Astrocyte (in vitro differentiated cells and primary cell): ENCODE measurements at places on chromosomes 7 and 10. TPM values are rescaled to one million over a fixed set of nuclear protein-coding genes. Genes with fewer than 3 reads are reported as not detected.
A peak's percentile ranks its signal among the peaks of the same experiment; 100 is the strongest.

- peaks cover 37% of the 10 kb centered on the region for H3K27me3 ChIP-seq
- H3K4me3 ChIP-seq, result no peak overlapping the region
- H3K36me3 ChIP-seq, result no peaks in the 10 kb centered on the region
- DNase-seq, result no peak
- H3K4me1 ChIP-seq, result no peaks in the 10 kb centered on the region
- H3K27ac ChIP-seq, result no peak overlapping the region
Observed at GRCh38 chr10:62726638-62727037, 77.9 kb upstream of the ADO start.

- H3K4me1 ChIP-seq, result no peaks in the 10 kb centered on the region
- no peak for DNase-seq
- H3K36me3 ChIP-seq, result no peaks in the 10 kb centered on the region
- no peak overlapping the region for H3K4me3 ChIP-seq
- no peak overlapping the region for H3K27ac ChIP-seq
Observed at GRCh38 chr7:69696686-69697685, 98.7 kb downstream of the AUTS2 start.

DNA sequence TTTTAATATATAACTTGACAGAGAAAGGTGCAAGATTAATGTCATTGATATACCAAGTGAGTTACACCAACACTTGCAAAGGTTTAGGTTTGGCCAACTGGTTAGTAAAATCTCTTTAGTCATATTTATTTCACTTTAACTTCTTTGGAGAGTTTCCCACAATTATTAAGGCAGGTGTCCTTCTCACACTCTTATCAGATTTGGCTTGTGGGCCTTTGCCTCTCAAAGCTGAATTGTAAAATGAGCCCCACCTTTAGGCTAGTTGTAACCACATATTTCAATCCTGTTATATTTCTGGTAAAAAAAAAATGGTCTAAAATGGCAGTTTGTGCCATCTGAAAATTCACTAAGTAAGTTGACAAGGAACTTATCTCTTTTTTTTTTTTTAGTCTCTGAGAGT, 26.6 kb upstream of the FOXP2 start:
- no peaks in the 10 kb centered on the region for H3K4me1 ChIP-seq
- H3K36me3 ChIP-seq, result no peaks in the 10 kb centered on the region
- H3K27me3 ChIP-seq, result no peaks in the 10 kb centered on the region
- no peak overlapping the region for H3K4me3 ChIP-seq
- DNase-seq, result no peak

GRCh38 chr7:143303733-143304132, 12.2 kb upstream of the CLCN1 start:
- no peak for DNase-seq
- H3K4me3 ChIP-seq, result no peak overlapping the region
- H3K27ac ChIP-seq, result no peak overlapping the region
- no peaks in the 10 kb centered on the region for H3K4me1 ChIP-seq
- H3K27me3 ChIP-seq, result no peaks in the 10 kb centered on the region

DNA sequence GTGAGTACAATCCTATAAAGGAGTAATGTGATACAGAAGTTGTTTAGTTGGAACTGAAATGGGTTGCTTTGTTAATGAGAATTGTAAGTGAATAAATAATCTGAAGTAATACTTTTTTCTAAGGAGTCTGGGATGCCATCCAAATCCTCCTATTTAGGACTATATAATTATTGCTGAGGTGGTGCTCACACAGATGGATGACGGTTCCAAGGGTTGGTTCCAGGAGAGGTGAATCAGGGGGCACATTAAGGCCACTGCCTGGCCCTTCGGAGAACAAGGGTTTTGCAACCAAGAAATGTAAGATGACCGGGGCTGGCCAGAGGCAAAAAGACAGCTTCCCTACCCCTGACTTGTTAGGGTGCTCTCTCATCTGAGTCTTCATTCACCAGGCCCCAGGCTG, 352.7 kb downstream of the PHTF2 start:
- peak overlapping the region; percentile 2 for H3K27ac ChIP-seq
- H3K4me3 ChIP-seq, result no peak overlapping the region
- no peaks in the 10 kb centered on the region for H3K27me3 ChIP-seq

DNA sequence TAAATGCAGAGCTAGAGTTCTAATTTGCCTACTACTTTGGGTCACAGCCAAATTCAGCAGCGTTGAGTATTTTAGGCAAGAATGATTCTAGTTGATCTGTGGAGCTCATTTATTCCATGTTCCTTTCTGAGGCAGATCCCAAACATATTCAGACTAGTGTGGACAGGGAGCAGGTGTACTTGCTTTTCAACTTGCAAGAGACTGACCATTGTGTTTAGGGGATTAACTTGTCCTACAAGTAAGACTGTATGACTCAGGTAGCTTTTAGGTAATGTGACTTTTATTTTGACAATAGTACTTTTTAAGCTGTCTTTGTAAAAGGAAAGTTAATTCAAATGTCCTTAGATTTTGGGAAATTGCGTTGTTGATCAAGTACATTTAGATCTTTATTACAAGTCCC, 285.5 kb downstream of the TWIST1 start:
- H3K36me3 ChIP-seq, result no peaks in the 10 kb centered on the region
- DNase-seq, result no peak
- H3K4me3 ChIP-seq, result no peak overlapping the region
- no peaks in the 10 kb centered on the region for H3K27me3 ChIP-seq

DNA sequence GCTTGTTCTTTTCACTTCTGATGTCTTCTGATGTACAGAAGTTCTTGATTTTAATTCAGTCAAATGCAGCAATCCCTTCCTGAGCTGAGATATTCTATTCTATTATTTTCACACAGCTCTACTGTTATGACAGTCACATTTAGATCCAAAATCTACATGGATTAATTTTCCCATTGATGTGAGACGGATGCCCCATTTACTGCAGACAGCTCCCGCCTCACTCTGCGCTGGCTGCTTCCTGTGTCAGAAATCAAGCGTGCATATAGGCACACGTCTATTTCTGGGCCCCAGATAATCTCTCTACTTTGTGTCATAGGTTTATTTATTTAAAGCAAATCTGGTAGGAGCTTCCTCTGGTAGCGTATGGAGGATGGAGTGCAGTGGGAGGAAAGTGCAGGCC, 6.7 kb downstream of the BNIP3 start:
- peaks cover 2% of the 10 kb centered on the region for H3K36me3 ChIP-seq
- H3K27me3 ChIP-seq, result no peaks in the 10 kb centered on the region
- no peak for DNase-seq
- no peak overlapping the region for H3K4me3 ChIP-seq
- H3K4me1 ChIP-seq, result peaks cover 4% of the 10 kb centered on the region
- H3K27ac ChIP-seq, result no peak overlapping the region

GRCh38 chr10:4427532-4427931, 398.5 kb upstream of the AKR1E2 start:
- H3K27ac ChIP-seq, result no peak overlapping the region
- H3K36me3 ChIP-seq, result no peaks in the 10 kb centered on the region
- H3K27me3 ChIP-seq, result no peaks in the 10 kb centered on the region
- DNase-seq, result peak; percentile 5
- H3K4me1 ChIP-seq, result peaks cover 11% of the 10 kb centered on the region

- no peak for DNase-seq
- no peak overlapping the region for H3K4me3 ChIP-seq
- H3K27me3 ChIP-seq, result no peaks in the 10 kb centered on the region
- H3K27ac ChIP-seq, result no peak overlapping the region
- H3K36me3 ChIP-seq, result no peaks in the 10 kb centered on the region
Observed at GRCh38 chr7:81207801-81208200, 288.9 kb upstream of the SEMA3C start.

- H3K36me3 ChIP-seq, result no peaks in the 10 kb centered on the region
- H3K4me1 ChIP-seq, result peaks cover 3% of the 10 kb centered on the region
- peak; percentile 38 for DNase-seq
- no peak overlapping the region for H3K4me3 ChIP-seq
- no peak overlapping the region for H3K27ac ChIP-seq
Observed at GRCh38 chr7:129163875-129164544, 19.5 kb downstream of the TSPAN33 start.

DNA sequence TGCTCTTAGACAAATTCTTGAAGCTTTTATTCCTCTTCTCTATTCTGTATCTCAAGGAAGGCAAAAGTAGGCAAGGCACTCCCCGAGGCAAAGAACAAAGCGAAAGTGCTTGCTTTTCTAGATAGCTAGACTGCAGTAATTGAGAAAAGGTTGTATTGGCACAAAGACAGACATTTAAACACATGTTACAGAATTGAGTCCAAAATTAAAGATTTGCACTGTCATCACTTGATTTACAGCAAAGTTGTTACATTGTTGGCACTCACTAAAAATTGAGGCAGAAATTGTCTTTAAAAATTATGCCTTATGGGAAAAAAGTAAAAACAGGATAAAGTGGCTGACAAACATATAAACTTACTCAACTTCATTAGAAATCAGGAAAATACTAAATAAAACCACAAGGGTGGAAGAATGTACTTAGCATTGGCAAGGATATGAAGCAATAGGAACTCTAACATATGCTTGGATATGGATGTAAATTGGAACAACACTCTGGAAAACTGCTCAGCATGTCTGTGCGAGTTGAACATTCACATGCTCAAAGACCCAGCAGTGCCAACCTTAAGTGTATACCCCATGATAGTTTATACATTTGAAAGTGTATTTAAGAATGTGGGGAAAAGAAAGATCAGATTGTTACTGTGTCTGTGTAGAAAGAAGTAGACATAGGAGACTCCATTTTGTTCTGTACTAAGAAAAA, 491.3 kb downstream of the GLRX3 start:
- H3K36me3 ChIP-seq, result no peaks in the 10 kb centered on the region
- DNase-seq, result no peak
- no peak overlapping the region for H3K4me3 ChIP-seq
- no peaks in the 10 kb centered on the region for H3K4me1 ChIP-seq

DNA sequence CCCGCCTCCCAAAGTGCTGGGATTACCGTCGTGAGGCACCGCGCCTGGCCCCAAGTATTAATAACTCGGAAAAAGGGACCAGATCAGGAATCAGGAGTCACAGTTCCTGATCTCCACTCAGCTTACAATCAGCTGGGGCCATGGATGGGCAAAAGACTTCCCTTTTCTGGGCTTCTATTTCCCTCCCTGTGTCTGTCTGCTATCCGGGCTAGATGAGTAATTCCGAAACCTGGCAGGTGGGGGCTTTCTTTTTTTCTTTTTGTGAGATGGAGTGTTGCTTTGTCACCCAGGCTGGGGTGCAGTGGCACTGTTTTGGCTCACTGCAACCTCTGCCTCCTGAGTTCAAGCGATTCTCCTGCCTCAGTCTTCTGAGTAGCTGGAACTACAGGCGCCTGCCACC, 11.6 kb downstream of the RPS24 start:
- H3K27me3 ChIP-seq, result no peaks in the 10 kb centered on the region
- peaks cover 14% of the 10 kb centered on the region for H3K4me1 ChIP-seq
- peaks cover 26% of the 10 kb centered on the region for H3K36me3 ChIP-seq
- no peak overlapping the region for H3K4me3 ChIP-seq
- H3K27ac ChIP-seq, result no peak overlapping the region
- DNase-seq, result no peak

DNA sequence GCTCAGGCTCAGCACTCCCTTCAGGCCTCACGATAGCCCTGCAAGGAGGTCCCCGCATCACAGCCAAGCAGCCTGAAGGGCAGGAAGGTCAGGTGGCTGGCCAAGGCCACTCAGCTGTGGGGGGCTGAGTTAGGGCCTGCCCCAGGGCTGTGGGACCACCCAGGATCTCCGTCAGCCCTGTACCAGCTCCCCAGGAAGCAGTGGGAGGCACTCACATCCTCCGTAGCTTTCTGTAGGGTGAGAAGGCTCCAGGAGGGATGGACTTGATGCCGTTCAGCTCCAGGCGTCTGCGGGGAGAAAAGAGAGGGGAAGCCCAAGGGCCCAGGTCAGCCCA, 125.9 kb downstream of the SLIT1 start:
- H3K4me1 ChIP-seq, result no peaks in the 10 kb centered on the region
- peaks cover 12% of the 10 kb centered on the region for H3K27me3 ChIP-seq
- no peaks in the 10 kb centered on the region for H3K36me3 ChIP-seq
- no peak overlapping the region for H3K4me3 ChIP-seq
- H3K27ac ChIP-seq, result no peak overlapping the region
- no peak for DNase-seq

- H3K36me3 ChIP-seq, result no peaks in the 10 kb centered on the region
- peaks cover 4% of the 10 kb centered on the region for H3K27me3 ChIP-seq
- H3K27ac ChIP-seq, result no peak overlapping the region
- no peaks in the 10 kb centered on the region for H3K4me1 ChIP-seq
- DNase-seq, result no peak
Observed at GRCh38 chr10:11719496-11720259, 22.5 kb upstream of the ECHDC3 start.

- no peaks in the 10 kb centered on the region for H3K36me3 ChIP-seq
- H3K4me3 ChIP-seq, result no peak overlapping the region
- DNase-seq, result no peak
- H3K27me3 ChIP-seq, result peaks cover 3% of the 10 kb centered on the region
Observed at GRCh38 chr10:47042780-47043750, 131.8 kb downstream of the PTPN20 start.

GRCh38 chr7:8178353-8178752, 83.6 kb downstream of the ICA1 start:
- H3K27ac ChIP-seq, result no peak overlapping the region
- no peak overlapping the region for H3K4me3 ChIP-seq
- no peaks in the 10 kb centered on the region for H3K27me3 ChIP-seq
- DNase-seq, result no peak
- no peaks in the 10 kb centered on the region for H3K4me1 ChIP-seq
- no peaks in the 10 kb centered on the region for H3K36me3 ChIP-seq

GRCh38 chr10:74529205-74529604, 297.2 kb upstream of the KAT6B start:
- H3K4me3 ChIP-seq, result no peak overlapping the region
- DNase-seq, result no peak
- no peak overlapping the region for H3K27ac ChIP-seq
- no peaks in the 10 kb centered on the region for H3K36me3 ChIP-seq
- H3K27me3 ChIP-seq, result no peaks in the 10 kb centered on the region
- no peaks in the 10 kb centered on the region for H3K4me1 ChIP-seq

GRCh38 chr10:63384001-63384400, 81.8 kb downstream of the JMJD1C start:
- no peak for DNase-seq
- H3K27me3 ChIP-seq, result no peaks in the 10 kb centered on the region
- no peak overlapping the region for H3K4me3 ChIP-seq
- H3K36me3 ChIP-seq, result peaks cover 6% of the 10 kb centered on the region
- H3K27ac ChIP-seq, result no peak overlapping the region
- H3K4me1 ChIP-seq, result no peaks in the 10 kb centered on the region

- DNase-seq, result no peak
- no peaks in the 10 kb centered on the region for H3K27me3 ChIP-seq
- no peak overlapping the region for H3K27ac ChIP-seq
- H3K36me3 ChIP-seq, result no peaks in the 10 kb centered on the region
- peaks cover 13% of the 10 kb centered on the region for H3K4me1 ChIP-seq
- H3K4me3 ChIP-seq, result no peak overlapping the region
Observed at GRCh38 chr10:58925381-58925780, 251.1 kb upstream of the PHYHIPL start.

DNA sequence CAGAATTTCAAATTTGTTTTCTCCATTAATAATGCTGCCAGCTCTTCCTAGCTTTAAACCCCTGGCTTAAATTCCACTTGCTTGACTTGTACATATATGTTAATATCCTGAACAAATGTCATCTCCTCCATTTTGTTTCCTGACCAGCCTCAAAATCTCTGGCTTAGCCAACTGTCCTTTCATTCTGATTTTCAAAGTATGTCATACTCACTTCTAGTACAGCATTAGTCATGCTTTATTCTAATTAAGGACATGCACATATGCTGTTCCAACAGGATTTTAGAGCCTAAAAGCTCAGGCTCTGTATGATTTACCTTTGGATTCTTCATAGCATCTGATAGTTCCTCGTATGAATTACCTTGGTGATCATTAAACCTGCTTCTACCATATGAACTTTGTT, 158.3 kb downstream of the ZNF438 start:
- no peaks in the 10 kb centered on the region for H3K36me3 ChIP-seq
- H3K27me3 ChIP-seq, result no peaks in the 10 kb centered on the region
- H3K4me1 ChIP-seq, result no peaks in the 10 kb centered on the region
- H3K4me3 ChIP-seq, result no peak overlapping the region
- no peak overlapping the region for H3K27ac ChIP-seq

COL28A1 gene
- total RNA-seq, result 0.11 TPM in 1 of 2 replicates, not detected in the other

POLR2J gene
- 36.9 and 41.4 TPM in 2 replicates for total RNA-seq

ZCWPW1 gene
- total RNA-seq, result 2.1 and 2.6 TPM in 2 replicates

PIK3CG gene
- total RNA-seq, result 0.10 and 0.82 TPM in 2 replicates

ENKUR gene
- total RNA-seq, result 0.22 and 0.34 TPM in 2 replicates

ASB4 gene
- not detected in 2 replicates for total RNA-seq
